AG08395 (cell line): ENCODE measurements at places on chromosomes 4 and X.

DNA sequence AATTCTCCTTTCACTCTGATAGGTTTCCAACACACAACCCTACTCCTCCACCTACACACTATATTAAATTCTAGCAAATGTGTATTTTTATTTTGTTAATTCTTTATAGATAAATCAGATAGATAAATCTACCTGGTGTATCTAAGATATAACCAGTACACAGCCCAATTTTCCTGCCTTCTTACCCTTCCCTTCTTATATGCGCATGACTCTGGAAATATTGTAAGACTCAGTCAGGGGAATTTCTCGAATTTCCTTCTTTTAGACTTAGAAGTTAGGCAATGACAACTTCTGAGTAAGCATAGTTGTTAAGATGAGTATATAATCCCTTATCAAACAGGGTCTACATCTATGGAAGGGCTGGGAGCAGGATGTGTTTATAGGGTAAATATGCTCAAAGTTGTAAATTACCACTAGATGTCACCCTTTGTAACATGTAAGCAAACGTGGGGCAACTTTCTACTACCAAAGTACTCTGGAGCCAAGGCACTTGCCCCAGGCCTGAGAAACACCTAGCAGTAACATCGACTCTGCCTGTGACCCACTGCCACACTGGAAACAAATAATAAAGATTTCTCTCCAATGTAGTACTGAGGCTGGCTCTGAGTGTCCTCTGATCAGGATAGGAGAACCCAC, 444.7 kb downstream of the IQCM start:
- peak; percentile 67 for DNase-seq

GRCh38 chr4:82957045-82957444, 53.6 kb downstream of the LIN54 start:
- no peak for DNase-seq

- peak; percentile 44 for DNase-seq
Observed at GRCh38 chr4:140743194-140743931, 12.8 kb downstream of the TBC1D9 start.

- DNase-seq, result peak; percentile 6
Observed at GRCh38 chr4:107760281-107760947, 40.4 kb upstream of the PAPSS1 start.

GRCh38 chr4:88166608-88167007, 8.2 kb upstream of the ABCG2 start:
- no peak for DNase-seq

GRCh38 chr4:130659320-130659719, 1563.4 kb downstream of the C4orf33 start:
- DNase-seq, result no peak

DNA sequence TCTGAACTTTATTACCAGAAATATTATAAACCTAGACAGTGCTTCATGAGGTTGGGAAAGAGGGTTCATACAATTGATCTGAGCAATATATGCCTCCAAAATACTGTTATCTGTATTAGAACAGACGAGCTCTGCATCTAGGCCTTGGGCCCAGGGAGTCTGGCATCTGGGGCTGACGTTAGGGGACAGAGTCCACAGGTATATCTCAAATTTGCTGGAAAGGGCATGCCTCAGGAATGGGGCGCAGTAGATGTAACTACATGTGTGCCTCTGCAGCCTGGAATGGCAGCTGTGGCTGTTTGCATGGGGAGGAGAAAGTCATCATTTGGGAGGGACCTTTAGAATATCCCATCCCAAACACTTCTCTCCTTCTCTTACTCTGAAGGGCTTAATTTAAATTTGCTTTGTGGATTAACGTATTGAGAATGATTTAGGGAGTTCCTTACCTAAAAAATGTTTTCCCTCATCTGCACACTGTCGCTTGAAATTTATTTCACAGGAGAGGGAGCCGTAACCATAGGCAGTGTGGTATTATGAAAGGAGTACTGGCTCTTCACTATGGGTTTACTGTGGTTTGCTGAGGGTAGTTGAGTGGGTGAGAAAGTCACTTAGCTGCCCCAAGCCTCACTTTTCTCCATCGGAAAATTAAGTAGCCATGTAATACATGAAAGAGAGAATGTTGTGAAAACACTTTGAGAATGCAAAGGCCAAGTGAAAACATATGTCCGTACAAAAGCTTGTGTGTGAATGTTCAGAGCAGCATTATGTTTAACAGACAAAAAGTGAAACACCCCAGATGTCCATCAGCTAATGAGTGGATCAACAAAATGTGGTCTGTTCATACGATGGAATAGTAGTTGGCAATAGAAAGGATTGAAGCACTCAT, 5.9 kb downstream of the ADD1 start:
- no peak for DNase-seq

DNA sequence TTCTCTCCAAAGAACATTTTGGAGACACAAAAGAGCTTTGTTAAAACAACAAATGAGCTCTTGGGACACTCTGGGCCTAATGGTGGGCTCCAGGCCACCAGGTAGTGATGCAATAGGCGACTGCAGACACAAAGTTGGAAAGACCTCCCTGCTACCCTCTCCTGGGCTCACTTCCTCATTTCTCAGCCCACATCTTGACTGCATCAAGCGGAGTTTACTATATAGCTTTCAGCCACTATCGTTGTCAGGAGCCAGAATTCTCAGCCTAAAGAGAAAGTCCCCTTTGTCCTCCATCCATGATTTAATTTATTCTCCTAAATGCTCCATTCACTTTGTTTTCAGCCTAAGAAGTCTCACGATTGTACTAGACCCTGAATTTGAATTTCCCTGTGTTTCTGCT, 114.9 kb downstream of the EFHC2 start:
- no peak for DNase-seq

DNA sequence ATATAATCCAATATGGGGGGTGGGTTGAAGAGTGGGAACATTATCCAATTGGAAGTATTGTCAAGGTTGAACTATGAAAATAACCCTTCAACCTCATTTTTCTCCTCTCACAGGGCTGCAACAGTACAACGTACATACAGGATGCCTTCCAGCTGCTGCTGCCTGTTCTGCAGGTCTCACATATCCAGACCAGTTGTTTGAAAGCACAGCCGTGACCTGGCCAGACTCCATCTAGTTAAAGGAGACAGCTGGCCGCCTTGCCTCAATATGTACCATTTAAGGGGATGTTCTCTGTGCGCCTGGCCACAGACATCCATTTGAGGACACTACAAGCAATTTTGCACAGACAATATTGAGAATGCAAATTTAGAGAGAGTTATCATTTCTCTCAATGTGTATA, 75.7 kb downstream of the FAM114A1 start:
- DNase-seq, result no peak

- DNase-seq, result no peak
Observed at GRCh38 chrX:150642423-150642822, 50.8 kb upstream of the MTMR1 start.

DNA sequence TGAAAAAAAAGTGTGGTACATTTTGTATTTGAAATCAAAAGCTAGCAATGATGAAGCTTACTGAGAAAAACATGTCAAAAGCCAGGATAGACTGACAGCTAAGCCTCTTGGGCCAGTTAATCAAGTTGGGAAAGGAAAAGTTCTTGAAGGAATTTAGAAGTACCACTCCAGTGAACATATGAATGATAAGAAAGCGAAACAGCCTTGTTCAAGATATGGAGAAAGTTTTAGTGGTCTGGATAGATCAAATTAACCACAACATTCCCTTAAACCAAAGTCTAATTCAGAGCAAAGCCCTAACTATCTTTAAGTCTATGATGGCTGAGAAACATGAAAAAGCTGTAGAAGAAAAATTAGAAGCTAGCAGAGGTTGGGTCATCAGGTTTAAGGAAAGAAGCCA, 268.3 kb downstream of the PDHA2 start:
- no peak for DNase-seq

- no peak for DNase-seq
Observed at GRCh38 chr4:30653291-30653690, 66.9 kb upstream of the PCDH7 start.

DNA sequence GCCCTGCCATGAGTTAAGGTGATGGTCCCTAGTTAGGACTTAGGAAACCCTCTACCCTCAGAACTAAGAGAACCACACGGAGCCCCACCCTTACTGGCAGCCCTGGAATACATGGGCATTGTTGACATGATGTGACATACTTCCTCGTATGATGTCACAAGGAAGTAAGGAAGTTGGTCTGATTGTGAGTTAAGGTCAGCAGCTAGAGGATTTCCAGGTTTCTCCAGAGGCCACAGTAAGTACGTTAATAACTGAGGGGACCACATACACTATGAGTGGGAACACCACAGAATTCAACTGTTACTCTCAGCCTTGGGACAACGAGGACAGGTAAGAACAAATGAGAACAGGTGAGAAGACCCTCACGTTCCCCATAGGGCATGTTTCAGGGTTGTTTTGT, at the start of gene MAGEB5:
Gene MAGEB5 (plus strand): TSS at position 301 of the 400 bp plus-strand sequence. CDS start 1,133 bp downstream, outside the sequence.
- no peak for DNase-seq

- DNase-seq, result no peak
Observed at GRCh38 chr4:10977534-10977933, 293.0 kb upstream of the CLNK start.

DNA sequence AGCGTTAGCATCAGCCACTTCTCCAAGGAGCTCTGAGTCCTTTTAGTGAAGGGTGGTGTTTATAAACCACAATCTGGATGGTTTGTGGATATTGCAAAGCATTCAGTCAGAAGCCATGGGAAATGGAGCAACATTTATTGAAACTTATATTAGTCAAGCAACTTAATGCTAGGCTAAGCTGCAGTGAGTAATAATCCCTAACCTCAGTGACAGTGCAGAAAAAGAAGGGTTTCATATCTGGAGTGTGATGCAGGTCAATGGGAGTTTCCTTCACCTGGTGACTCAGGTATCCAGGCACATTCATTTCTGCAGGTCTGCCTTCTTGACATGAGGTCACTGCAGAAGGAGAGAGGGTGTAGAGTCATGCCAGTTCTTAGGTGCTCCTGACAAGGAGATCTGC, 10.4 kb upstream of the DRD5 start:
- DNase-seq, result no peak

DNA sequence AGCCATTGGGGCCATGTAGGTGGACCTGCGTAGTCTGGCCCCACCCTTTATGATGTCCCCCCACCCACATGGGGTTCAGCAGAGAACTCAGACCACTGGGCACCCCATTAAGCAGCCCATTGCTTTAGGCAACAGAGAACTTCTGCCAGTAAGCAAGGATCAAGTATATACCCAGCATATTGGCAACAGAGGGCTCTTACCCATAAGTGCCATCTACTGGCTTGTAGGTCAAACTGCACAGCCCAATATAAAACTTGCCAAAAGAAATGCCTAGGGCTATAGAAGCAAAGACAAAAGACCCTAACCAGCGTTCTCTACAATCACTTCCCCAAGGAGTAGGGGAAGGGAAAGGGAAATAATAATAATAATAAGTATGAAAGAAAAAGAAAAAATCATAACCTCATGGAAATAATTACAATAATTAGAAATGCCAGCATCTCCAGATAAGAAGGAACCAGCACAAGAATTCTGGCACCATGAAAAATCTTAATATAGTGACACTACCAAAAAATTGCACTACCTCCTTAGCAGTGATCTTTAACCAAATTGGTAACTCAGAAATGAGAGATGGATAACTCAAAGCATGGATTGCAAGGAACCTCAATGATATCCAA, 1090.7 kb downstream of the FAT4 start:
- DNase-seq, result no peak

GRCh38 chrX:46554942-46555341, 9.7 kb upstream of the ZNF674 start:
- DNase-seq, result peak; percentile 40

DNA sequence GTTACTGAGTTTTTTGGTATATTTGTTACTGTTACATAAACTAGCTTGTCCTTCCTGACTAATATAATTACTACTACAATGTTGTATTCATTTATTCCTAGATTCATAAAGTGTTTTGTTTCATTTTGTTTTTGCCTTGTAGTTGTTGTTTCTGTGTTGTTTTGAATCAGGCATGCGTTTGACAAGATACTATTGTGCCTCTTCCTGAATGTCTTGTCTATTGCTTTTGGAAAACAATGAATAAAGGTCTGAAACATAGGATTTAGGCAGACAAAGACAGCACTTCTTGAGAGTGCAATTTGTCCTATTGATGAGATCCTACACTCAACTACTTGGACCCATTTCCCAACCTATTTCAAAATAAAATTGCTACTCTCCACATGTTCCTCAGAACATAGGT, 630.4 kb upstream of the BOD1L1 start:
- DNase-seq, result no peak

- DNase-seq, result no peak
Observed at GRCh38 chrX:13263560-13264251, 56.1 kb downstream of the ATXN3L start.

DNA sequence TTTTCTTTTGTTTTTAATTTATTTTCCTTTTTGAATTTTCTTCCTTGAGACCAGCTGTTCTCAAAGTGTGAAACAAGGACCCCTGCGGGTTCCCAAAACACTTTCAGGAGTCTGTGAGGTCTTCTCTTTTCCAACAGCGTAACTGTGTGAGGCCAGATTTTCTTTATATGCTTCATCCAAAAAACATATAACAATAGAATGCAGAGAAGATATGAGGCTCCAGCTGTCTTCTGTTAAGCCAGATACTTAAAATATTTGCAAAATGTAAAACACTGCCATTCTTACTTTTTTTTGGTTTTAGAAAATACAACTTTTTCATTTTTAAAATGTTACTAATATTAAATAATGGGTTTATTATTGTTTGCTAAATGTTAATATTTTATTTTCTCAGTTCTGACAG, 27.8 kb downstream of the USP38 start:
- no peak for DNase-seq

GRCh38 chrX:17067534-17067933, 121.1 kb downstream of the REPS2 start:
- no peak for DNase-seq

- no peak for DNase-seq
Observed at GRCh38 chr4:32136081-32136787, 1416.1 kb downstream of the PCDH7 start.

- no peak for DNase-seq
Observed at GRCh38 chr4:7917669-7918068, 22.0 kb downstream of the AFAP1 start.

- peak; percentile 81 for DNase-seq
Observed at GRCh38 chr4:7857238-7857701, 82.4 kb downstream of the AFAP1 start.

DNA sequence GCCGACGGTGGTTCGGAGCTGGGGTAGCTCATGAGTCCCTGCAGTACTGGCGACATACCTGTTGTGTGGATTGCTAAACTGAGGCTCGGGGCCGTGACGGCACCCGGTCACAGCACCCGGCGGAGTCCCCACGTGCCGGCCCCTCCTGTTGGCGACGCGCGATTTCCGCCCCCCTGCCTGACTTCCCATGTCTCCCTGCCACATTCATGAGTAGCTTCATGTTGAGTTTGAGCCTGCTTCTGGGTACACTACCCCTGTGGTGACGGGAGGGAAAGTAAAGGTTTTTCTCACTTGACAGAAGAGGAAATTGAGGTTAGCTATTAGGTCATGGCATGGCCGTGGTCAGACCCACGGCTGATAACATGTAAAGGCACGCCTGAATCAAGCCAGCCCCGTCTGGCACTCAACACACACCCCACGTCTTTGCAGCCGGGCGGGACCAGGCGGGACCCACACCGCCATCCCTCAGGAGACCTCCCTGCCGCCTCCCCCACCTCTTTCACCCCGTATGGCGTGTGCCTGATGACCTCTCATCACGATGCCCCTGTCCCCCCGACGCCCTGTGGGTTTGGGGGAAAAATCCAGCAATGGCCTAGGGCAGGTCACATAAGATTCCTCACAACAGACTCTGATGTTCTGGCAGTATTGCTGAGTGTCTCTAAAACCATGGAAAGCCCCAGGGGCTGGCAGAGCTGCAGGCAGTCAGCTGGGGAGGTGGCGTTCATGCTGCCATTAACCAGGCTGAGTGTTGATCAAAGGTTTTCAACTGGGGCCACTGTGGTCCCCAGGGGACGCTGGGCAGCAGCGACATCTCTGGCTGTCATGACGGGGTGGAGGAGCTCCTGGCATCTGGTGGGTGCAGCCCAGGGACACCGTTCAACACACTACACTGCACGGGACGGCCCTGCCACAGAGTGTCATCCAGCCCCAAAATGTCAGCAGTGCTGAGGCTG, 29.2 kb downstream of the P2RY8 start:
- DNase-seq, result no peak
